ENCODE measurements at places on chromosomes 2 and 18.

- DNase-seq: no peak
Measured at GRCh38 chr2:213429516-213429915, 145.3 kb downstream of the SPAG16 start.

DNA sequence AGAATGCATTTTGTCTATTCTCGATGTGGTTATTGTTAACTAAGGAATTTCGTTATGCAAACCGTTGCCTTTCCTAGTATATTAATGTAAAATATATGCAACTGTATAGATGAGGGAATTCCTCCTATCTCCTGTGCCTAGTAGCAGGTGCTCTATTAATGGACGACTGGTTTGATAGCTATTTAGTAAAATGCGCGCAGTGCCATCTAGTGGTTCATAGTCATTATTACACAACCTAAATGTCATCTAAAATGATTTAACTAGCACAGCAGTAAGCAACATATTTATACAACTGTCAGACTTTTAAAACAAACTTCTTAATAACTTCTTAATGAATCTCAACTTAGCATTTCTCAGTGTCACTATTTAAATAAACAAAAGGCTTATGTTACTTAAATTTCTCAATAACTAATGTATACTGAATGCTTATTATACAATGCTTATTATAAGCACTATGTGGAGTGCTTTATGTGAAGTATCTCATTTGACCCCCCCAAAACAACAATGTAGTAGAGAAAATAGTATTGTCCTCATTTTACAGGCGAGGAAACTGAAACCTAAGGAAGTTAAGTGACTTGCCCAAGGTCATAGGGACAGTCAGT is 77.9 kb downstream of the DTNA start:
- DNase-seq: no peak

DNA sequence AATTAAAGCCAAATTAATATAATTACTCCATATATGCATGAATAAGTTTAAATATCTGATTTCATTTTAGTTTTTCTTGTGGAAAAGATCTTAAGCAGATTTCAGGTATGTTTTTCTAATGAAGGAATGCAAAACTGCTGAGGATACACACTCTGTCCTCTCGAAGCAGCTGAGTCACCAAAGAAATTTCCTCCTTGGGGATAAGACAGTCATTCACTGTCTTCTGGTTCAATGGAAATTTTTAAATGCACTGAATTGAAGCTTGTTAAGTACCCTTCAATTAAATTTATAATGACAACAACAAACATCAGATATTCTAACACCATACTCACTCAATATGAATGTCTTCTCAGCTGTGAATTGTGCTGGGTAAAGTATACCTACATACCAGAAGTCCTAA is 101.5 kb upstream of the DNER start:
- no peak for DNase-seq

GRCh38 chr2:202014318-202014717 is 19.3 kb upstream of the FZD7 start:
- no peak for DNase-seq

DNA sequence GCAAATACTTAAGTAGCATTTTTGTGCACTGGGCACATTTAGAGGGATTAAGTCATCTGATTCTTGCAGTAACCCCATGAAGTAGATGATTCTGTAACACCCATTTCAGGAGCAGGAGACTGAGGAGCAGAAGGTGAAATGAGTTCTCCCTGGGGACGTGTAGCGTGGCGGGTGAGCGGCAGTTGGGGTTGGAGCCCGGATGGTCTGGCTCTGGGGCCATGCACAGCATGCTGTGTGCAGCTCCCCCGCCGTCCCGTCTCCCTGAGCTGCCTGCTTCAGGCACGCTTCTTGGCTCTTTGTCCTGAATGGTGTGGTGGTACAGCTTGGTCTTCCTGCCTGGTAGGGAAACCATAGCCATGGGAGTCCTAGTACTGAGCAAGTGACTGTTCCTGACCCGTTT is 32.4 kb downstream of the INPP4A start:
- no peak for DNase-seq

- DNase-seq: no peak
Measured at GRCh38 chr2:68115965-68116364, 41.7 kb upstream of the PNO1 start.

DNA sequence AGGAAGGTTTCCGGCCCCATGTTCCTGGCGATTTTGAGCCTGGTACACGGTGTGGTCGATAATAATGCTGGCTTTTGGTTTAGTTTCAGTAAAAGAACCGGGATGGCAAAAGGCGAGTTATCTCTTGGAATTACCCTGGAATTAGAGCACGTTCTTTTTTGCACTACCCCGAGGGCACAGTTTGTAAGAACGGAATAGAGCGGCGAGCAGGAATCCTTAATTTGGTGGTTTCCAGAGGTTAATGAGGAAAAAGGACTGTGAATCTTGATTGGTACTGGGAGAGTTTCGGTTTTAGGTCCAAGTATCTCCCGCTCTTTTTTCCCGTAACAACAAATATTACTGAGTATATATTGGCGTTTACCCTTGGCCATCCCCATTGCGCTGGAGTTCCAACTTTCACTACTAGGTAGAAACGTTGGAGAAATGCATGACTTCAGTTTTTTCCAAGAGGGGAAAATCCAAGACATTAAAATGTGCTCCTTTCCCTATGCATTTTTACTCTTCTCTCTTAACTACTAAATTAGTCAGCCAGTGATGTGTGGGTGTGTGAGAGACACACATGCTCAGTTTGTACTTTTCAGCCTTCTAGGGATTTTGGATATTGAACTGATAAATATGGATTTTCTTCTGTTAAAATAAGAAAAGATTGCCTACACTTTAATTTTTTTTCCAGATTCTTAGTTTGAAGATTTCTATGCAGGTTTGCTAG is 160.8 kb downstream of the AGPS start:
- no peak for DNase-seq

- no peak for DNase-seq
Measured at GRCh38 chr2:113961000-113961399, 71.1 kb downstream of the ACTR3 start.

GRCh38 chr2:60068755-60069154 is 484.7 kb downstream of the BCL11A start:
- no peak for DNase-seq

DNA sequence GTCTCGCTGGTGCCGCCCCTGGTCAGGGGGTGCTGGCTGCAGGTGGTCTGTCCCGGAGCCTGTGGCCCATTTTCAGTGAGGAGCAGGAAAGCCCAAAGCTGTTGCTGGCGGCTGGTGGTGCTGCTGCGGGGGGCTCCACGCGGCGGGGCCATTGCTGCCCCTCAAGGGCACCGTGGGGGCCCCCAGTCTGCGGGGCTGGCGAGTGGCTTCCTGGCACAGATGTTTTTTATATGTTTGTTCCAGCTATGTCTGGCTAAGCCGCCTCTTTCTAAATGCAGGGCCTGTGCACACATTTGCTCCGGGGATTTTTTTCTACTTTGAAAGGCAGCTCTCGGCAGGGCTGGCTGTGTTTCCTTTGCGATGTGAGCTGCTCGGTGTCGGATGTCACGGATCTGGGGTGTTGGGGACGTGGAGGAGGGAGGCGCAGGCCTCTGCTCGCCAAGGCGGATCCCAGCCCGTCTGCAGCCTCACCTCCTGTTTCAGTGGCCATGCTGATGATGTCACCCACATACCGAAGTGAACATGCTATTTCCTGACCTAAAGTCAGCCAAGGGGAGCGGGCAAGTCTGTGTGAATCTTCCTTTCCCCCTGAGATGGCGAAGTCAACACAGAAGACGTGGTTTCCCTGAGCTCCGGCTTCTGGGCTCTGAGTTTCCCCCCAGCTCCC is 112.0 kb upstream of the CTDP1 start:
- no peak for DNase-seq

DNA sequence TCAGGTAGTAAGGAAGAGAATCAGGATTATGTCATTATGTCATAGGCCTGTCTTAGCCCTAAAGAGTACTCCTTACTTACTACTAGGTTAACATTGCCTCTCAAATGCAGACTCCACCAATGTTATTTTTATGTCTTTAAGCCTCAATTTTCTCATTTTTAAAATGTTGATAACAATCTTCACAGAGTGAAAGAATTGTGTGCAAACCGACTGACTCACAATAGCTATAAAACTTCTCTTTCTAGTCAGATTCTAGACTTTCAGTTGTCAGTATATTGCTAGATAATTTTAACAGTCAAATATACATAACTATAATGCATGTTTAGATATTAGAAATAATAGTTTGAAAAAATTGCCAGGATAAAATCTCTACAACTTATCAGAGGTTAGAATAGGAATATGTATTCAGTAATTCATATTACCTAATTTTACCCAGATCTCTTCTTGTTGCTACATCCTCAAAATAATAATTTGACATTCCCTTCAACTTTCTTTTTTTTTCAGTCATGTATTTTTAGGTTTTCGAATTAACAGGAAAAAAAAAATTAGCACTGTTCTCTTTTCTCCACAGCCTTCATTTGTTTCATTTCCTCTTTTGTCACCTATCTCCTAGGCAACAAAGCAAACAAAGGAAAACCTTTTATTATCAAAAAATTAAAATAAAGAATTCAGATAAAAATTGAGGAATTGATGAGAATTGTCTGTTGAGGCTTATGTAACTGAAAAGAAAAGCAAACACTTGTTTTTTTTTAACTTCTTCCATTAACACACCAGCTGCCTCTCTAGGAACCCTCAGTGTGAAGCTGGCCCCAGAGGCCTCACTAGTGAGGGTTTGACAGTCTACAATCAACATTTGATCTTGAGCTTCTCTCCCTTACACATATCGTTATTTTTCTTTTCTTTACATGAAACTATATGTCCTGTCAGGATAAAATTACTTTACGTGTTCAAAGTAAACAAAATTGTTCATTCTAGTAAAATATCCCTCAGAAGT is 279.0 kb downstream of the CALCRL start:
- DNase-seq: no peak

DNA sequence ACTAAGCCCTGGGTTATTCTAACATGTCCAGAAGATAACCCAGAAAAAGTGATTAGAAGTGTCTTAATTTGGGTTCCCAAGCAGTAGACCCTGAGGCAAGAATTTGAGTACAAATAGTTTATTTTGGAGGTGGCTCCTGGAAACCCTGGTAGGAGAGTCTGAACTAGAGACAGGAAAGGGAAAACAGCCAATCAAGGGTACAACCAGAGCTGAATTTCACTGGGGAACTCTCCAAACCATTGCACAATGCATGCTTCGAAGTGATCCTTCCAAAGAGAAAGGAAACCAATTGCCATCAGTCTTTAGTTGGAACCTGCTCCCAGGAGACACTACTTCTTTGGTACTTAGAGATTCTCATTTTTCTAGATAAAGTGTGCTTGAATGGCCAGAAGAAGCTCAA is 361.5 kb downstream of the MBD2 start:
- DNase-seq: no peak

GRCh38 chr2:241179899-241180298 is 8.6 kb upstream of the ANO7 start:
- DNase-seq: peak; percentile 26

- no peak for DNase-seq
Measured at GRCh38 chr2:11396021-11396420, 51.6 kb upstream of the ROCK2 start.
